Right kidney (tissue), 9 donors: ENCODE measurements at places on chromosomes 7 and 10.

DNA sequence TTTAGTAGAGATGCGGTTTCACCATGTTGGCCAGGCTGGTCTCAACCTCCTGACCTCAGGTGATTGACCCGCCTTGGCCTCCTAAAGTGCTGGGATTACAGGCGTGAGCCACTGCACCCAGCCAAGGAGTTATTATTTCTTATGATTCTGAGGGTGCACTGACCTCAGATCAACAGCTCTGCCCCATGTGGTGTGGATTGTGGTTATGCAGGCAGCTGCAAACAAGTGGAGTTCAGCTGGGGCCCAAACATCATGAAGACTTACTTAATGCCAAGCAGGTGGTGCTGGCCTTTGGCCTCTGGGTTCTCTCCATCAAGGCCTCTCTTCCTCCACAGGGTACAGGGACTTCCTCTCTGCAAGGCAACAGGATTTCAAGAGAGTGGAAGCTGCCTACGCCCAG is 45.1 kb upstream of the OPTN start:
- DNase-seq, result no peak

DNA sequence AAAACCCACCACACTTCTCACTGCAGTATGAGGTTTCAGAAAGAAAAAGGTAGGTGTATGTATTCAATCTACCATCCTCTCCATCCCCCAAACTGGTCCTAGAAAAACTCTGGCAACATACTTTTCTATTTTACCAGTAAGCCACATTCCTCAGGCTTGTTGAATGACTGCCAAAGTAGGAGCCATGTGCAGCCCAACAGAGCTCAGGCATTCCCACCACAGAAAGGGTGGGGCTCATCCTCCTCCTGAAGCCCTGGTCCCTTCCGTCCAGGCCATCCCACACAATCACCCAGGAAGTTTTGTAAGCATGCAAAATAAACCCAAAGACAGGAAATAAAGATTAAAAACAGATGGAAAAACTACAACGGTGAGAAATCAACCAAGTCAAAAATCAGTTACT is 57.2 kb downstream of the MAD1L1 start:
- DNase-seq, result no peak

- no peak for DNase-seq
Observed at GRCh38 chr7:70416986-70417655, 714.8 kb upstream of the GALNT17 start.

GRCh38 chr10:75838486-75838885 is 407.1 kb downstream of the LRMDA start:
- DNase-seq, result no peak

DNA sequence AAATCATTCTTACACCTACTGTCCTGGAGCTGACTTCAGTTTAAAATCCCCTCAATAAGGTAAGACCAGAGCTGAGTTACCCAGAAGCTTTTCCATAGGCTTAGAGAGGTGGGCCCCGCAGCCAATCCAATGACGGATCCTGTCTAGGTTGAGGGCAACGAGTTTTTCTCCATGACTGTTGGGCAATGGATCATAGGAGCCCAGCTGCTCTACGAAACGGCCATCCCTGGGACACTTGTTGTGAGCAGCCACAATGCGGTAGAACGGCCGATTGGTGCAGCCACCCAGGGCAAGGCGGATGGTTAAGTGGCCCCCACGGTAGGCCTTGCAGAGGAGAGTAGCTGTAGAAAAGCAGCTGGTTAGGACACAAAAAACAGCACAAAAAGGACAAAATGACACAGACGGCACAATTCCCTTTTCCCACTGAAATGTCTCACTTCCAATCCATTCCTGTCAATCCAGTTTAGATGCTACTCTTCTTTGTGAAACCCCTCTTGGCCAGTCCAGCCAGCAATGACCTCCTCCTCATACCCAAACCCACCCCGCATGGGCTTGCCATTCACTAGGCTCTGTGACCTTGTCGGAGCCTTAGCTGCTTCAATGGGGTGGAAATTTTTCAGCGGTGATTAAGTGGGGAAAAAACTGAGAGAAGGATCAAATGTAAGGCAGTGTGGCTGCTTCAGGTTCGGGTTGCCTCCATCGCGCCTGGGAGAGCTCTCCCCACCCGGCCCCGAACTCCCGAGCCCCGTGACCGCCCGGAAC is 580 bp downstream of the MRPS16 start:
- no peak for DNase-seq
